ENCODE measurements at places on chromosomes 16 and 17.

- no peaks in the 10 kb centered on the region for H3K36me3 ChIP-seq
- no peak overlapping the region for H3K27ac ChIP-seq
- peaks cover 26% of the 10 kb centered on the region for H3K27me3 ChIP-seq
- H3K4me1 ChIP-seq, result no peaks in the 10 kb centered on the region
- H3K4me3 ChIP-seq, result no peak overlapping the region
These were observed 41.8 kb upstream of the NUDT7 start for GRCh38 chr16:77680496-77680895.

- no peaks in the 10 kb centered on the region for H3K27me3 ChIP-seq
- no peak overlapping the region for H3K27ac ChIP-seq
- H3K4me1 ChIP-seq, result no peaks in the 10 kb centered on the region
- no peak overlapping the region for H3K4me3 ChIP-seq
- no peak for DNase-seq
These were observed 10.9 kb downstream of the KIFC3 start for GRCh38 chr16:57791195-57791892.

- H3K4me3 ChIP-seq, result no peak overlapping the region
- no peaks in the 10 kb centered on the region for H3K27me3 ChIP-seq
- no peaks in the 10 kb centered on the region for H3K36me3 ChIP-seq
- peaks cover 2% of the 10 kb centered on the region for H3K4me1 ChIP-seq
- no peak for DNase-seq
These were observed 98.0 kb downstream of the AMFR start for GRCh38 chr16:56327071-56327928.

DNA sequence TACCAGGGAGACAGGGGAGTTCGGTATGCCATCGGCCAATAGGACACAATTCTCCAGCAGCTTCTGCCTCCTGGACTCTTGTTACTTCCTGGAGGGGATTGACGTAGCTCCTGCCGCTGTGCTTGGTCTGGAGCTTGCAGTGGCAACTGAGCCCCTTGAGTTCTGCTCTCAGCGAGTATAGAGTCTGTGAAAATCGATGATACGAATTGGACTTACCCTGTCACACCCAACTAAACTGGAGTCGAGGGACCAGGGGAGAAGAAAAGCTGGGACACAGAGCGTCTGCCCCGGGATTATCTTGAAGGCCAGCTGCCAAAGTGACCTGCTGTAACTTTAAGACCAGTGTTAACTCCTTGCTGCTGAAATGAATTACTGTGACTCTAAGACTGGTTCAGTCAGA lies 22.2 kb downstream of the SEC14L1 start:
- peaks cover 15% of the 10 kb centered on the region for H3K36me3 ChIP-seq
- H3K4me1 ChIP-seq, result peaks cover 19% of the 10 kb centered on the region
- no peaks in the 10 kb centered on the region for H3K27me3 ChIP-seq
- no peak for DNase-seq
- H3K27ac ChIP-seq, result no peak overlapping the region

DNA sequence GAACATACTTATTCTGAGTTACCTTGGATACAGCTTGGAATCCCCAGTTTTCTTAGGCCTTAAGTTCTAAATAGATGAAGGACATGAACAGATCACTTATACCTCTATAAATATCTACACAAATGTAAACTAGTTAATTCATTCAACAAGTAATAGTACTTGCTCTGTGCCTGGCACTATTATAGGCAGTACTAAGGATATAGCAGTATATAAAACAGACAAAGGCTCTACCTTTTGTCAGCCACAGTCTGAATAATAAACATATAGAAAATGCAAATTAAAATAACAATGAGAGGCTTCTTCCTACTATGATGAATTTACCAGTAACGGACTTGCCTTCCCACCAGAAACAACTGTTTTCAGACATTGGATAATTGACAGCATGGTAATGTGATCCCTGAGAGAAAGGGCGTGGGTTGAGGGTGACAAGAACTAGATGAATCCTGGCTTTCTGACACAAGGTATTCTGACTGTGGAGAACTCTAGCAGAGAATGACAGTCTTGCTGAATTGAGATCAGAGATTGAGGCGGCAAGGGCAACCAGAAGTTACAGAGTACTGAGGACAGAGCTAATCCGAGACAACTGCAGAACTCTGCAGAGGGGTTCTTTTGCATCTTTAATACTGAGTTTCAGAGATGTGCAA lies 170.5 kb downstream of the TANC2 start:
- H3K4me3 ChIP-seq, result no peak overlapping the region
- H3K27ac ChIP-seq, result no peak overlapping the region
- no peaks in the 10 kb centered on the region for H3K27me3 ChIP-seq
- DNase-seq, result no peak
- H3K4me1 ChIP-seq, result no peaks in the 10 kb centered on the region

DNA sequence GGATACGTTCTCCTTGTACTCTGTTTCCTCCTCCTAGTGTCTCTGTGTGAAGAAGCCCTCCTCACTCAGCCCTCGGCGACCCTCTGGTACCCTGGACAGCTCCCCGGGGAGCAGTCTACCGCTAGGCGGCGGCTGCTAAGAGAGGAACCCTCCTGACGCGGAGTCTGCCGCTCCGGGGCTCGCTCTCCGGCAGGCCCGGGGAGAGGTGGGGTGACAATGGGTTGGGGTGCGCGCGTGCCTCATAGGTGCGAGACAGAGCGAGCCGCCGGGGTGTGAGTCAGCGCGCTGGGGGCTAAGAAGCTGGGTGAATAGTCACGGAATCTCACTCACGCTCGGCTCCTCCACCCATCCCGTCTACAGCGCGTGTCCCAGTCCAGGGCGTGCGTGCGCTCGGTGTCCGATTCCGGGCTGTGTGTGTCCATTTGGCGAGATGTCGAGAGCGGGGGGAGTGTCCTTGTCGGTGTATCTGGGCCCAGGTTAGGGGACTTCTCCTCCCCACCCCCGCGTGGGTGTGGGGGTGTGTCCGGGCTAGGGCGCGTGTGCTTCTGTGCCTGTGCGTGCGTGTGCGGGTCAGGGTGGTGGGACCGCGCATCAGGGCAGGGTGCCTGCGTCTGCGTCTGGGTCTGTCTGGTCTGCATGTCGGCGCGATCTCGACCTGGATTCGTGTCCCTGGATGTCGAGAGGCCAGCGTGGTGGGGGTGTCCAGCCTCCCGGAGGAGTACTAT lies 577 bp upstream of the HS3ST2 start:
- no peaks in the 10 kb centered on the region for H3K36me3 ChIP-seq
- no peak overlapping the region for H3K27ac ChIP-seq
- peaks cover 23% of the 10 kb centered on the region for H3K27me3 ChIP-seq
- H3K4me1 ChIP-seq, result no peaks in the 10 kb centered on the region

- peaks cover 3% of the 10 kb centered on the region for H3K4me1 ChIP-seq
- H3K36me3 ChIP-seq, result peaks cover 2% of the 10 kb centered on the region
- H3K27me3 ChIP-seq, result peaks cover 14% of the 10 kb centered on the region
- DNase-seq, result no peak
These were observed 1.1 kb upstream of the CCL22 start for GRCh38 chr16:57357330-57358085.

DNA sequence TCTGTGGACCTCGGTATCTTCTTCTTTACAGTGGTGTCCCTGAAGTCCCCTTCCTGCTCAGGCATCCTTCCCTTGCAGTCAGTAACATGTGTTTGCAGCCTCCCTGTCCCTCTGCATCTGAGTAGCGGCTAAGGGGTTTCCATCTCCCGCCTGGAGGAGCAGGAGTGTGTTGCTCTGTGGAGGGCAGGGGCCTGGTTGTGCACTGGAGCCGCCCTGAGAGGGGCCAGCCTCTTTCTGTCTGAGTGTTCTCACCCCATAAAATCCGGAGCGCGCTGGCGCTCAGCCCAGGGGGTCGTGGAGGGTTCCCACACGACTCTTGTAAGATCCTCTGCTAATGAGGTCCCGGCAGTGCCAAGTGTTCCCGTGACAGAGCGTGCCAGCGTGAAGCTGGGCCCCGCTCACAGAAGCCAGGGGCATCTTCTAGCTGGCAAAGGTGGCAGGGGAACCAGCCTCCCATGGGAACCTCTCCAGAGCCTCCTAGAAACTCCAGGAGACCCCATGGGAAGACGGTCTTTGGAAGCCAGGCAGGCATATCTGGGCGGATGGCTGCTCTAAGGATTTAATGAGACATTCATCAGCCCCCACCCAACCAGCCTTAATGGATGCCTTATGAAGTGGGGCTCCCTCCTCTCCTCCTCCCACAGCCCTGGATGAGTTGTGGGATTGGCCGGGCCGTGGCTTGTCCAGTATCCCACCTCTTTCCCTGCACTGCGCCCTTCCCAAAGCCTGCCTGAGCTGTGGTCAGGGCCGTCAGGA lies 91.4 kb upstream of the GSE1 start:
- H3K4me1 ChIP-seq, result peaks cover 22% of the 10 kb centered on the region
- peak overlapping the region; percentile 81 for H3K27ac ChIP-seq
- H3K36me3 ChIP-seq, result peaks cover 23% of the 10 kb centered on the region
- DNase-seq, result no peak
- no peak overlapping the region for H3K4me3 ChIP-seq

- no peak overlapping the region for H3K4me3 ChIP-seq
- no peaks in the 10 kb centered on the region for H3K4me1 ChIP-seq
- peaks cover 60% of the 10 kb centered on the region for H3K27me3 ChIP-seq
- no peak for DNase-seq
- no peaks in the 10 kb centered on the region for H3K36me3 ChIP-seq
- H3K27ac ChIP-seq, result no peak overlapping the region
These were observed 21.7 kb upstream of the GOSR2 start for GRCh38 chr17:46901291-46901690.

- no peaks in the 10 kb centered on the region for H3K4me1 ChIP-seq
- no peak overlapping the region for H3K4me3 ChIP-seq
- peaks cover 28% of the 10 kb centered on the region for H3K27me3 ChIP-seq
- DNase-seq, result no peak
- no peak overlapping the region for H3K27ac ChIP-seq
These were observed 135.8 kb downstream of the FOXL1 start for GRCh38 chr16:86714166-86714565.

All from effector memory CD8-positive, alpha-beta T cell (primary cell).